ENCODE measurements at places on chromosomes 3 and 15.

DNA sequence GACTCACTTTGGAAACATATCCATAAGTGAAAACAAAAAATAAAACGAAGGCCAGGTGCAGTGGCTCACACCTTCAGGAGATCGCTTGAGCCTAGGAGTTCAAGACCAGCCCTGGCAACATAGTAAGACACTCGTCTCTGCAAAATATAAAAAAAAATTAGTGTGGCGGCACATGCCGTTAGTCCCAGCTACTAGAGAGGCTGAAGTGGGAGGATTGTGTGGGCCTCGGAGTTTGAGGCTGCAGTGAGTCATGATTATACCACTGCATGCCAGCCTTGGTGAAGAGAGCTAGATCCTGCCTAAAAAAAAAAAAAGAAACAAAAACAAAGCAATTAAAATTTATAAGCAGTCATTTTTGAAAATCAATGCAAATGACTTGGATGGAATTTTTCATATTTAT lies 54.7 kb upstream of the NANOGP8 start:
- DNase-seq, result no peak

DNA sequence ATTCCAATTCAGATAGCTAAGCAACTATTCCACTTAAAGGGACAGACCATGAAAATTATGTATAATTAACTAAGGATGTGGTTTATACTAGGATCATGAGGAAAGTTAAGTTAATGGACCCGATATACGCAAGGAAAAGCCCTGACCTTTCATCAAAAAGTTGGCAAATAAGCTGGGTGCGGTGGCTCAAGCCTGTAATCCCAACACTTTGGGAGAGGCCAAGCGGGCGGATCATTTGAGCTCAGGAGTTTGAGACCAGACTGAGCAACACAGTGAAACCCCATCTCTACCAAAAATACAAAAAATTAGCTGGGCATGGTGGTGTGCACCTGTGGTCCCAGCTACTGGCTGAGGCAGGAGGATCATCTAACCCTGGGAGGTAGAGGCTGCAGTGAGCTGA lies 39.6 kb downstream of the SCAP start:
- no peak for DNase-seq

GRCh38 chr3:71277341-71277740 lies 306.2 kb downstream of the FOXP1 start:
- DNase-seq, result no peak

DNA sequence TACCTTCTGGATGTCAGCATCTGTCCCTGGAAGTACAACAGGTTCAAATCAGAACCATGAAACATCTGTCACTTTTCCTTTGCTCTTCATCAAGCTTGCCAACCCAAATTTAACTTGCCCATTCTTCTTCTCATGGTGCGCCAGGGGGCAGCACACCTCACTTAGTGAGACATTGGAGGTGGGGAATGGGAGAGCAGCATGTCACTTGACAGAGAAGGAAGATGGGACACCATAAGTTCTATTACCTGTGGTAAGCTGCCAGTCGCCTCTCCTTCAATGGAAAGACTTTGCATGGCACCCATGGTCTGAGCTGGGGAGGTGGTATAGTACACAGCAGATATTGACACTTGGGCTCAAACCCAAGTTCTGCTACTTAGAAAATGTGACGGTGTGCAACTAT lies 2.9 kb downstream of the SCN5A start:
- no peak for DNase-seq

GRCh38 chr15:38555686-38556334 lies 8.8 kb downstream of the RASGRP1 start:
- DNase-seq, result no peak

DNA sequence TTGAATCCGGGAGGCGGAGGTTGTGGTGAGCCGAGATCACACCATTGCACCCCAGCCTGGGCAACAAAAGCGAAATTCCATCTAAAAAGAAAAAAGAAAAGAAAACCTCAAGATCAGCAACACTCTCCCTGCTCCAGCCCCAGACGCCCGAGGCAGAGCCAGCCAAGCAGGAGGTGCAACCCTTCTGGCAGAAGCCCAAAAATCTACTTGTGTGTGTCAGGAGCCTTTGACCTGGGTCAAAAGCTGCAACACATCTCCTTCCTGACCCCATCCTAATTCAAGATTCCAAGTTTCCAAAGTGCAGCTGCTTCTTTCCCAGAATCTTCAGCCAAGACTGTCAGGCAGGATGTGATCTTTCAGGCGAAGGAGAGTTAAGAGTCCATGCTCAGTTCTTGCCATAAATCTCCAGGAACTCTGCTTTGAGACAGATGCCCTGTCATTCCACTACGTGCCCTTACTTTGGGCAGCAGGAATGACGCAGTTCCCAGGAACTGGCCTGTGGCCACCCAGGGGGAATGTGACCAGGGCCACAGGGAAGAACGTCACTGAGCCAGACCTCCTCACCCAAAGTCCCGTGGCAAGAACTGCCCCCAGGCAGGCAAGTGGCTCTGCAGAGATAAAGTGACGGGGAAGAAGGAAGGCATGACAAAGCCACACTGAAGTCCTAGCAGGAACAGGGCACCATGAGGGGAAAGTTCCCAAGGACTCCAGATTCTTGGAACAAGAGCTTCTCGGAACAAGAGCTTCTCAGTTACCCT lies 39.4 kb downstream of the SH3BP5 start:
- DNase-seq, result no peak

- DNase-seq, result no peak
These were observed 31.8 kb downstream of the MYO5A start for GRCh38 chr15:52496776-52497470.

DNA sequence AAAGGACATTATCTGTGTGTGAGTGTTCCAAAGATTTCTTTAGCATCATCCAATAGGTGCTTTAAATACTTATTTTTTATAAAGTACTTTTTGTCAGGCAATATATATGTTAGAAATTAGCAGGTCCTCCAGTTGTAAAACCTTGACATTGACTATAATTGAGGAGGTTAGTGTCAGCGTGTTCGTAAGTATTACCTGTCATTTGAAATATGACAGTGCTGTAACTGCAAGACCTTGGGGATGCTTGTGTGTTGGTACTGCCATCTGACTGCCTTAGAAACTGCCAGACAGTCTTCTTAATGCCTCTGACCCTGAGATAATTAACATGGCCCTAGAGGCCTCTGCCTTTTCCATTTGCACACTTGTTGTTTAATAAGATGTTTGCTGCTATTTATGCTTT lies 170.7 kb downstream of the NAALADL2 start:
- no peak for DNase-seq

GRCh38 chr3:73604451-73604850 lies 20.3 kb downstream of the PDZRN3 start:
- no peak for DNase-seq

- DNase-seq, result no peak
These were observed 117.3 kb downstream of the RFTN1 start for GRCh38 chr3:16396202-16396601.

- DNase-seq, result peak; percentile 54
These were observed 116.2 kb downstream of the MFSD1 start for GRCh38 chr3:158918008-158918407.

GRCh38 chr3:148746053-148746452 lies 48.4 kb downstream of the AGTR1 start:
- no peak for DNase-seq

DNA sequence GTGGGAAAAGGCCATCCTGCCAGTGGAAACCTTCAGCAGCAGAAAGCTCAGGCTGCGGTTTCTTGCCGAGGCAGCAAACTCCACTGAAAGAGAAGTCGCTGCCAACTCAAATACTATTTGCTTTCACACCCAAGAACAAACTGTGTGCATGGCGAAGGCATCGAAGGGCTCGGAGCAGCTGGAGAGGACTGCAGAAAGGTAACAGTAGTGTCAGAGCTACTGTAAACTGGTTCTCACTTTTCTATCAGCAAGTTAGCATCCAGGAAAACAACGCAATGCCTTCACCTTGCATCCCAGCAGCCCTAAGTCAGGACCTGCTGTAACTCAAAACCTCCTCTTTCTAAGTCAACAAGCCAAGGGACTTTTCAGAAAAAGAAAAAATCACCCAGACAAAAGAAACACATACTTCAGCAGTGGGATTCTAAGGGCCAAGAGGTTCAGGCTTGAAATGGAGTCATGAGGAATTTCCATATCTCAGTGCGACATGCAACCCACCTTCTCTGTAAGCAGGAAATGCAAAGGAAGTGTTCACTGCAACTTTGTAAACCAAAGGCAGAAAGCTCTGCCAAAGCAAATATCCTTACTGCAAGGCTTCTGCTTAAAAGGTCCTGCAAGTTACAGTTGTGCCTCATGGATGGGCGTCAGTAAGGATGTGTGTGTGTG lies 193.5 kb downstream of the FOXP1 start:
- peak; percentile 36 for DNase-seq

GRCh38 chr3:16146015-16146730 lies 28.3 kb upstream of the GALNT15 start:
- DNase-seq, result no peak

DNA sequence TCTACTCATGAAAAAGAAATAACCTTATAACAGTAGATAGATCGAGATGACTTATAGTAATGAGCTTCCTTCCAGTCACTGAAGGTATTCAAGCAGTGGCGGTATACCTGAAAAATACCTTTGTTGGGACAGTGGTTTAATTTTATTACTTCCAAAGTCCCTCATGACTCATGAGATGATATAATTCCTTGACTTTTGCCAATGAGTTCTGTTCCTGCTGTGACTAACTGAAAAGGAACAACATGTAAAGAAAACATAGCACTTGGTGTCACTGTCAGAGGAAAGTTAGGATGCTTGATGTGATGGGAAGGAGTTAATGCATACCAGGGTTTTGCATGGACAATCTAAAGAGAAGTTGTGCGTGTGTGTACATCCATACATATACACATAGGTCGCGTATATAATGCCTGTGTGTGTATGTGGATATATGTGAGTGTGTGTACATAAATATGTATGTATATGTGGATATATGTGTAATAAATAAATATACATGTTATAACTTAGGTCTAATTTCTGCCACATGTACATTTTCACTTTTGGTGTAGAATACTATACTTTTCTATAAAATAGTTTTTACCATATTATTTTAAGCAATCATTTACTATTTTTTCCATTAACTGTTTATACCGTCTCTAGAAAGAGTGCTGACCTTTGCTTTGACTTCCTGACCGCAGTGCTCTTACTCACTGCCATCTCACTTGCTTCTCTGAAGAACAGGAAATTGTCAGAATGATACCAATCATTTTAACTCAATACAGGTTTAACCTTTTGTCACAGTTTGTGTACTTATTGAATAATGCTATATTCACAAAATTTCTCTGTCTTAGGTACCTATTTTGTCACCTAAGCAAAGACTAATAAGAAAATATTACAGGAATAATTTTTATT lies 12.6 kb upstream of the PAK2 start:
- DNase-seq, result no peak

DNA sequence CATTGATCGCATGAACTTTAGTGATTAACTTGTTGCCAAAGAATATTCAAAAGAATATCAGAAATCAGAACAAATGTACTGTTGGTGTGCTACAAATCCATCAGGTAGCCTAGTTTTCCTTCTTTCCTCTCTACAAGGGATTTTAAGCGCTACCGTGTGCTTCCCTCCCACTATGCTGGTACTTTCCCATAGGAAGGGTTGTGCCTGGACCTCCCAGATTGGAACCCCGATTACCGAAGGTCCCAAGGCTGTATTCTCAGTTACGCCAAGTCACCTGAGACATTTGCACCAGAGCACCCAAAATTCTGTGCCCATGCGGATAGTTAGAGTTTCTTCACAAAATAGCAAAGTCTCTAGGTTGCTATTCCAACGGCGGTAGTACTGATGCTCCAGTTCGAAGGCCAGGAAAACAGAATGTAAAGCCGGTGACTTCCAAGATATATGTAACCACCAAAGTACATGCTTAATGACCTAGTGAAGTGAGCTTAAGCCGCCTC lies 23.4 kb upstream of the GATM start:
- DNase-seq, result no peak

DNA sequence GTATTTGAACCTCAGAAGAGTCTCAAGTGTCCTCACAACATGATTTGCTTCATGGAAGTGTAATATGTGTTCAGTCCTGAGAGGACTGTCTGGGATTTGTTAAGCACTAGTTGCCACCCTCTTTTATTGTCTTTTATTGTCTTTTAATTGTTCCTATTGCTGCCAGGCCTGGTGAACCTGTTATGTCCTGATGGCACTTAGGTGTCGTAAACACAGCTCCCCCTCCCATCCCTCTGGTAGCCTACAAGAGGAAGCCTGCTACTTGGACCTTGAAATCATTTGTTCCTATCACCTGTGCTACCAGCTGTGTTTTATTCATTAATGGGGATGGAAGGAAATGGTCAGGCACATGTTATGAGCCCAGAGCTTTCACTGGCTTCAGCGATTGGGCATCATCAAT lies 19.3 kb downstream of the CCNB2 start:
- DNase-seq, result no peak

GRCh38 chr3:189393598-189393997 lies 221.8 kb downstream of the TPRG1 start:
- DNase-seq, result no peak

DNA sequence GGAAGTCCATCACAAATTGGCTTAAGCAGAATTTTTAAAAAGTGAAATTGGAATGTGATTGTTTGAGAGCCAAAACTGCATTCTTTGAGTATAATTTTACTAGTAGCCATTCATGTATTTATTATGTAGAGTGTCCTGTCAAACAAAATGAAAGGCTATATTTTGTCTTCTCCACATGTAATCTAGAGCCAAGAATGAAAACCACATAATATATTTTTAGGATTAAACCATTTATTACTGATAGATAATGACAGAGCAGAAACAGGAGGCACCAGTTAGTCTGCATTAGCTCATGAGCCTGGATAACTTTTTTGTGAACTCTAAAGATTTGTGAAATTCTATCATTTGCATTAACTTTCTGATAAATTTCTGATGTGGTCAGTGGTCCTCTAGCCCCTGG lies 130.2 kb downstream of the FILIP1L start:
- DNase-seq, result no peak

GRCh38 chr3:10281951-10282350 lies 10.8 kb downstream of the GHRL start:
- DNase-seq, result no peak

DNA sequence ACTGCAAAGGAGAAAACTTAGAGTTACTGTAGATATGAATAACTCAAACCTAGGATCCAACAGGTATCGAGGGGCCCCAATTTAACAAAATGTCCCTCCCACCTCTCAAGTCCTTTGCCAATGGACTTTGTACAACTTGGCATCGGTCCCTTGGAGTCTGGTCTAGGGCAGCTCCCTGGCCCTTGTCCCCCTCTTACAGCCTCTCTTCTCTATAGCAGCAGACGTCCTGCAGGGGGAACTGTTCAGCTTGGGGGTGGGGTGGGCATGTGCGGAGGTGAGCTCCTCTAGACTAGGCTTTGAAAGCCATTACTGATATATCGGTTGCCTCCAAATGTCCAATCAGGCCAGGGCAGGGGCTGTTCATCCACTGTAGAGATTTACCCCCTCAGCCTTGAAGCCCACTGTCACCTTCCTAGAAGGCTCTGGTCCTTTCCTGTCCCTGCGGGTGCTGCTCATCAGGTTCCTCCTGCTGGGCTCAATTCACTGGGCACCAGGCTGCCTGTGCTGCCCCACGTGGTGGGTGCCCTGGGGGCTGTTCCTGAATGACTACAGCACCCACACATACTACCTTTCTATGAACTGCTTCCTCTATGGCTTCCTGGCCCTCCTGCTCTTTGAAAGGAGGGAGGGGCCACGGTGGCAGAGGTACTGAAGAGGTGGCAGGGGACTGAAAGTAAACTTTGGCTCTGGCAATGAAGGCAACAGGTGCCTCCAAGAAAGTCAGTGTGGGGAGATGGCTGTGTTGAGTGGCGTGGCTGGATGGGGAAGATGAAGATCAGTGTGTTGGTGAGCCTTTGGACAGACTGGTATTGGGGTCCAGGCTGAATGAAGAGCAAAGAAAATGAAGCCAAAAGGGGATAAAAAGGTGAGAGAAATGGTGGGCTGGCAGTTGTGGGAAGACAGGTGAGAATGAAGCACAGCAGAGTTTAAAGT lies 78.8 kb upstream of the MEX3B start:
- no peak for DNase-seq

GRCh38 chr15:39199076-39199475 lies 381.8 kb upstream of the THBS1 start:
- DNase-seq, result no peak
